ENCODE measurements at places on chromosomes 2 and 18.

- peak; percentile 56 for DNase-seq
Measured at GRCh38 chr2:59025157-59025757, 784.1 kb upstream of the FANCL start.

DNA sequence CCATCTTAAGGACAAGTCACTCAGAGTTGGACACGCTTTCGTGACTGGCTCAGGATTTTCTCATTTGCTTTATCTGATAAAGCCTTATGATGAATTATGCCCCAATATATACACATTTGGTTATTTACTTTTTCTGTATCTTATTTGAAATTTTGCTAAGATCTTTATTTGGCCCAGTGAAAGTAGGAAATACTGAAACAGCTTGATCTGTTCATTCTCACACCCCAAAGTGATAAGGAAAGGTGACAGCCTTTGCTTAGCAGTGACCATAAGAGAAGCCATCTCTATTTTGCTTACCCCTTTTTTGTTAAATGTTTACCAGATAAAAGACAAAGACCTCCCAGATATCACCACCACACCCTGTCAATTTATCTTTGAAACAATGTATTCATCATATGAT, 428.3 kb downstream of the PARD3B start:
- DNase-seq = no peak

DNA sequence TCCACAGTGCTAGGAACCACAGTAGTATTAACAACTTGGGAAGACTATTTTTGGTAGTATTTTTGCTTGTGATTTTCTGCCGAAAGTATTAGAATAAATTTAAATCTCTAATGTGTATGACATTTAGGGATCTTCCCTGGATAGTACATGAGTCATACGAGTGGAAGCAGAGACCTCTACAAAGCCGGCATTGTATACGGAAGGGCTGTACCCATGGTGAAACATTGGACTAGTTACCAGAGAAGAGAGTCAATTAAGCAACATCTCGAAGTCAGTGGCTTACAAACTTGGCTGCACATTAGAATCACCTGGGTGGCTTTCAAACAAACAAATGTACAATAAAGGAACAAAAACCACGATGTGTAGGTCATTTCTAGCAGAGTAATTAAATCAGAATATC, 1131.7 kb upstream of the LRRTM1 start:
- no peak for DNase-seq

DNA sequence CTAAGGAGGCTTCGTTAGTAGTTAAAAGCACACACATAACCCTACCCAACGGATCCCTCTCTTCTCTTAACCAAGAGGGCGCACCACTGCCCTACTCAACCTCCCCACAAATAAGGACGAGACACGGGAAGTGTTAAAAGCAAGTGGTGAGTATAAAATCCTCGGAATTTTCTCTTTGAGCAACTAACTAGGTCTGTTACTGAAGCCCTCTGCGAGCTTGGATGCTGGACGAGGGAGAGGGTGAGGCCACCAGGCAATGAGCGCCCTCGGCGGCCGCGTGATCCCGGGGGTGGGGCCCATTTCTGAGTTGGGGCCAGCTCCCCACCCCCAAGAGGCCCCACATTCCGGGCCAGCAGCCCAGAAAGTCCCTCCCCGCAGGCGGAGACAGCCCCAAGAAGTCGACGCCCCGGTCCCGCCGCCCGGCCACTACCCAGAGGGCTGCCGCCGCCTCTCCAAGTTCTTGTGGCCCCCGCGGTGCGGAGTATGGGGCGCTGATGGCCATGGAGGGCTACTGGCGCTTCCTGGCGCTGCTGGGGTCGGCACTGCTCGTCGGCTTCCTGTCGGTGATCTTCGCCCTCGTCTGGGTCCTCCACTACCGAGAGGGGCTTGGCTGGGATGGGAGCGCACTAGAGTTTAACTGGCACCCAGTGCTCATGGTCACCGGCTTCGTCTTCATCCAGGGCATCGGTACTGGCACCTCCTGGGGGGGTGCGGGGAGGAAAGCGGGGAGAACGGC, at the start of gene CYBRD1:
Gene CYBRD1 (plus strand): TSS at position 423 of the 736 bp plus-strand sequence. CDS start 72 bp downstream, at position 495.
- DNase-seq = peak; percentile 91

GRCh38 chr2:191041418-191042161, 27.6 kb upstream of the STAT1 start:
- peak; percentile 33 for DNase-seq

Measured in fibroblast of pulmonary artery (primary cell).